ENCODE measurements at places on chromosomes 4 and X.

GRCh38 chrX:14022019-14022418, 7.7 kb downstream of the GEMIN8 start:
- DNase-seq, result no peak

GRCh38 chrX:39936886-39937770, 160.6 kb downstream of the BCOR start:
- DNase-seq, result no peak

DNA sequence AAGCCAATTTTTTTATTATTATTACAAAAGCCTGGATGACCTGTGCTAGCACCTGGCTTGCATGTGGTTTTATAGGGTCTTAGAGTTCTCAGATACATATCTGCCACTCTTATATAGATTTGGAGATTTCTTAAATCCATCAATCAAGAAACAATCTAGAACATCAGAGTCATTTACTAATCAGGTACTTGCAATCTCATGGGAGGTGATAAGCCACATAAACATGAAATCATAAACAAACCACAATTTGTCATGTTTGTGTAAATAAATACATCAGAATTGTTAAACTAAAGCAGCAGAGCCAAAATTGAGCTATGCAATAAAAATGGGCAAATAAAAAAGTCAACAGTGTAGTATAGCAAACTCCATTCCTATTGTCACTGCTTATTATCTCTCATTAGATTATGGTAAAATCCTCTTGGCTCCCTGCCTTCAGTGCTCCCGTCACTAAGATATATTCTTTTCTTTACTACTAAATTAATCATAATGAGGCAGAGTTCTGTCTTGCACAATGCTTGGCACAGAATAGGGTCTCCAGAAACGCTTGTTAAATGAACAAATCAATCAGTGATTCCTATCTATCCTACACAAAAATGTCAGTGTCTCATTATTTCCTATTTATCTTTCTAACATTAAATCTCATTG, 108.7 kb upstream of the TTC29 start:
- DNase-seq, result no peak

DNA sequence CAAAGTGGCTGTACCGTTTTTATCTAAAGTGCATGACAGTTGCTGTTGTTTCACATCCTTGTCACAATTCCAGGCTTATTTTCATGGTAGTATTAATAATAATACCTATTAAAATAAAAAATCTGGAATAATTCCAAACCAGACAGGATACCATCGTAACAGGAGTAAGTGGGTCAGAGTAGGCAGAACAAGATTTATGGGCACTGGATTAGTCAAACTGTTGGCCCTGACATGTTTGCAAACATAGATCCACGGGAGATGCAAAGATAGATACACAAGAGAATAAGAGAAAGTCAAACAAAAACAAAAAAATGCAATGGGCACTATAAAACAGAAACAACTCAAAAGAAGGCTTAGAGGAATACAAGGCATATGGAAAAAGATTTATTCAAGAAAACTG, 449.5 kb upstream of the HS3ST1 start:
- DNase-seq, result no peak

GRCh38 chr4:189499696-189500095, 441.0 kb upstream of the FRG1 start:
- no peak for DNase-seq

DNA sequence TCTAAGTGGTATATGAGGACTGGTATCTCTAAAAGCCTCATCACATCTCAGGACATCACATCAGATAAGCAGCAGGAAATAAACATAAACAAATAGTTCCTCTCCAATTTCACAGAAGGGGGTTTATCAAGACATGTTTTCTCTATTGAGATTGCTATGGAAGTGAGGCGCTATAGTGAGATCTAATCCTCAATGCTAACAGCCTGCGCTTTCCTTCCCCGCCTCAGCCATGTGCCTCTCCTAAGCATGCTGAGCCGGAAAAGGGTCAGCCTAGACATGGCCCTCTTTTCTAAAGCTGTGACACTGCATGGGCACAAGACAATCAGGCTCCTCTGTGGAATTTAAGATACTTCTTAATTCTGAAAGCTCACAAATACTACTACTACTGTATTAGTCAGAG, 286.1 kb downstream of the INPP4B start:
- DNase-seq, result no peak

DNA sequence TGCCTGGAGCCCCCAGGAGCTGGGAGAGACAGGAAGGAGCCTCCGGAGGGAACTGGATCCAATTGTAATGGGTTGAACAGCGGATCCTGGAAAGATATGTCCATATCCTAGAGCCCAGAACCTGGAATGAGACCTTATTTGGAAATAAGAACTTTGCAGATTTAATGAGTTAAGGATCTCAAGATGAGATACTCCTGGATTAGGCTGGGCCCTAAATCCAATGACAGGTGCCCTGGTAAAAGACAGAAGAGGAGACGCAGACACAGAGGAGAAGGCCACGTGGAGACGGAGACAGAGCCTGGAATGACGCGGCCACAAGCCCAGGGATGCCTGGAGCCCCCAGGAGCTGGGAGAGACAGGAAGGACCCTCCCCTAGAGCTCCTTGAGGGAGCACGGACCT, 34.1 kb downstream of the P2RY8 start:
- DNase-seq, result no peak

- DNase-seq, result no peak
Observed at GRCh38 chr4:5933116-5933515, 40.2 kb upstream of the CRMP1 start.

- no peak for DNase-seq
Observed at GRCh38 chr4:3660086-3660927, 105.9 kb upstream of the ADRA2C start.

- DNase-seq, result no peak
Observed at GRCh38 chr4:158861281-158861680, 92.5 kb downstream of the FNIP2 start.

DNA sequence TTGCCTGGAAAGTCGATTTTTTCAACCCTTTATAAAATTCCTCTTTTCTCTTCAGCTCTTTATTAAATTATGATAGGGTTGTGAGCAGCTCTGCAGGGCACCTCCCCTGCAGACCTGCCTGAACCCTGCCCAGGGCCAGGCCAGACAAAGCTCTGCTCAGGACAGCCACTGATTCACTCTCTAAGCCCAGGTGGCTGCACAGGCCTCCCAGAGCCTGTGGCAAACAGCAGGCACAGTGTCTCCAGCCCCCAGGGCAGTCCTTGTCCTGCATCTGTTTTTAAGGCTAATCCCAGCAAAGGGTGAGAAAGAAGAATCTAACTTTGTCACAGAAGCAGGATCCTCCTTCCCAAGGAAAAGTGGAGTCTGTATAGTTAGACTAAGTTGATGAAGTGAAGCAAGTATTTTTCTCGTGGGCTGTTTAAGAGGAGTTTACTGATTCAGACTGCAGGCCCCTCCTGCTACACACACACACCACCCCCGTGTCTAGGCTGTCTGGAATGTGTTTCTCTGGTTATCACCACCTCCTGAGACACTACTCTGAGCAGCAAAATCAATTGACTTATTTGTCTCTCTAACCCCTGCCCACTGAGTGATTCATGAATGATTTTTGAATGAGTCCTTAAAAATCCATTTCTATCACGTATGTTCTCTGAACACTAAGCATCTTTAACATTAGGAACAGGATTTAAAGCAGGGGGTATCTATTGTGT, 101.7 kb downstream of the CHIC2 start:
- no peak for DNase-seq

DNA sequence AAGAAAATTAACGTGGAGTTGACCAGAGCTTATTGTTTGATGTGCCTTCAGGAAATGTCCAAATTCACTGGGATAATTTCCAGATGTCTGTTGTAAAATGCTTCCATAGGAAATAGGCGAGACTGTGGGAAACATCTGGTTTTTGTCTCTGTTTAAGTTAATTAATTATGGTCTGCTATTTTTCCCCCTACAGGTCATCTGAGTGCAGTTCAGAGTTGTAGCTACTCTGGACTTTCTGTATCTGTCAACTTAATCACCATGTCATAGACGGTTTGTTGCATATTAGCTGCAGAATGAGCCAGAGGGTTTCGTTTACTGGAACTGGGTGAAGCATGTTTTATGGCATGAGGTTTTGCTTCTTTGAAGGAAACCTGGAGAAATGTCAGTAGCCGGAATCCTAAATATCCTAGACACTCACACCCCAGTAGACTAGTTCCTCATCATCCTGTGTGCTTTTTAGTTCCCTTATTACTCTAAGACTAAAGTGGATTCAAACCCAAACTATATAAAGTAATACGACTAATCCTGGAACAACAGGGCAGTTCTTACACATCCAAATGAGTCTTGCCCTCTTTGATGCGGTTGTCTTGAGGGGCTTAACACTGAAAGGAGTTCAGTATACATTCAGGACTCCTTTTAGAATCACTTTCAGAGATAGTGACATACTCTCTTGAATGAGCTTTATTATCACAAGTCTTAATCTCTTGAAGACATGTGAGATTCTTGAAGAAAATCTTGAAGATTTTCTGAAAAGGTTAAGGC, 62.5 kb downstream of the PPEF1 start:
- DNase-seq, result no peak

DNA sequence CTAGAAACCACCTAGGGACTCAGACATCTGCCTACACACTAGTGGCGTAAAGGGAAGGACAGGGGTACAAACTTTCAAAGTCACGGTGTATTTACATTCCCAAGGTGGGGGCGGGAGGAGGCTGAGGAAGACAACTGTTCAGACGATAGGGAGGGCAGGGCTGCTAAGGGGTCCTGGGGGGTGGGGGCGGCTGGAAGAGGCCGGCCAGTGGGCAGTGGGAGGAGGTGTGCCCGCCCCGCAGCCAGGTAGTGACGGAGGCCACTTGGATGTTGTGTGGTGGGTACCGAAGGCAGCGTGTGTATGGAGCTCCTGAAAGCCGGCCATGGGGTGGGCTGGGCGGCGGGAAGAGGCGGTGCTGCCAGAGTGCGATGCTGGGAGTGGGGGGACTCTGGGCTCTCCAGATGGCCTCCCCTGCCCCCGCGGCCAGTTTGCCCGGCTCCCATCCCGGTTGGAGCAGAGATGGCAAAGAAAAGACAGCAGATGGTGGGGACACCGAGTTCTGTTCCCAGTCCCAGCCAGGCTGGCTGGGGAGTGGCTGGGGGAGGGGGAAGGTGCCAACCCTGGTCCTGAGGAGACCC, 24.2 kb downstream of the L1CAM start:
- DNase-seq, result no peak

DNA sequence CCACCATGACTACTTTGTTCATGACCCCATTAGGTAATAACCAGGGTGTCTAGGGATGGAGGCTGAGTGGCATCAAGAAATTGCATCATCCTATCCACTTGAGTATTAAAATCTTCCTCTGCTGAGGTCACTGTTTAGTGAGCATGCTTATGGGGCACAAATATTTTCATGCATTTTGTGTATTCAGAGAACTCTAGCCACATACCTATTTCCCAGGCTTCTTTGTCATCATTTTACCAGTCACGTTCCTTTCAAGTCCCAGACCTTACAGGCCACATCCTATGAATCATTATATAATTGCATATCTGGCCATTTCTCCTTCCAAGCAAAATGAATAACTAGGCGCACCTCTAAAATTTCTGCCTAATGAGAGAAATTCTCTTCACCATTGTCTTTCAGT, 1882.9 kb upstream of the AGA start:
- DNase-seq, result no peak

- DNase-seq, result no peak
Observed at GRCh38 chrX:37776987-37777325, 2.9 kb upstream of the CYBB start.

- DNase-seq, result no peak
Observed at GRCh38 chr4:188299161-188299560, 159.9 kb downstream of the TRIML1 start.

DNA sequence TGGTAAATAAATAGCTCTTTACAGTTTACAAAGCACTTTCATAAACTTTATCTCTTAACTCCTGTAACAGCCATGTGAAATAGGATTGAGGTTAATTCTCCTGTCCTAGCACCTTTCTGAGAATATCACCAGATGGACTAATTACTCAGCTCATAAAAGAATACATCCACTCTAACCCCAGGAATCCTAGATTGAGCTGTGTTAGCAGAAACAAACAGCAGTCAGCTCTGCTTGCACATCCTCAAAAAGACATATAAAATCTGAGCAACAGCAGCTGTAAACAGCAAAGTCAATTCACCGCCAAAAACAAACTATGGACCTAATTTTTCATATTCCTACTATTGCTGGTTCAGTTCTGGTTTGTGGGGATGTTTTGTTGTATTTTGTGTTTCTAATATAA, 182.8 kb downstream of the QDPR start:
- no peak for DNase-seq

GRCh38 chr4:168059251-168059650, 33.1 kb upstream of the ANXA10 start:
- DNase-seq, result no peak

DNA sequence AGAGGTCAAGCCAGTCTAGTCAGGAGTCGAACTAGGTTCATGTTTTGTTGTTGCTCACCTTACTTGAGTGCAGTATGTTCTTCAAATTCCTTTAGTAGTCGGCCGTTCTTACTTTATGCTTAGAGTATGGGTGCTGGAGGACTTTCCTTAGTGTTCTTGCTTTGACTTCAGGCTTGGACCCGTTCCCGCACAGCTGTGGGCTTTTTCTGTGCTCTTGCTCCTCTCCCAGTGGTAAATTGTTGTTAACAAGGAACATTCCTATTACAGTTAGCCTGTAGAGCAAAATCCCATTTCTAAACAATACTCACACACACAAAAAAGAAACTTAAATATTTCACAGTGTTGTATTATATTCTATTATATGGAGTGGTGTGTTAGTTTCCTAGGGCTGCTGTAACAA, 113.5 kb downstream of the RAP1GDS1 start:
- no peak for DNase-seq

GRCh38 chr4:128176643-128177042, 111.0 kb downstream of the PGRMC2 start:
- no peak for DNase-seq

GRCh38 chr4:2062808-2063524, 3.8 kb downstream of the NAT8L start:
- DNase-seq, result no peak

DNA sequence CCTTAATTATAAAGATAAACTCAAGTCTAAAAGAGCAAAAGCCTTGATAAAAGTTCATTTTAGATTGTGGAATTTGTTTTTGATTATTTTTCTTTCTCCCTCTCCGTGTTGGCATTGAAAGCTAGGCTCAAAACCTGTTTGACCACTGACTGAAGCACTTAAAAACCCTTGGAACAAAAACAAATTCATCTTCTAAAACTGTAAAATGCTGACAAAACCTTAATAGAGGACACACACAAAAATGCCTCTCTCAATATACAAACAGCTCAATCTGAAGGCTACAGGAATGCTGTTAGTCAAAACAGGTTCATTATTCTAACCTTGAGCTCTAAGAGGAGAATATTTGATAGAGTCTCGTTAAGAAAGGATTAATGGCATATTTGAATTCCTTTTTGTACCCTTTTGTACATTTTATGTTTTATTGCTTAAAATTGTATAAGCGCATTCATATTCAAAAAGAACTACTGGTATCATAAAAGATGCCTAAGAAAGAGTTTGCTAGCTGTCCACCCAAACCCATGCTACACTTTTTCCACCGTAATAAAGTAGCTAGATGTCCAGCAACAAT, 74.3 kb upstream of the NAP1L5 start:
- DNase-seq, result no peak
